ENCODE measurements at places on chromosomes 2 and 18.

DNA sequence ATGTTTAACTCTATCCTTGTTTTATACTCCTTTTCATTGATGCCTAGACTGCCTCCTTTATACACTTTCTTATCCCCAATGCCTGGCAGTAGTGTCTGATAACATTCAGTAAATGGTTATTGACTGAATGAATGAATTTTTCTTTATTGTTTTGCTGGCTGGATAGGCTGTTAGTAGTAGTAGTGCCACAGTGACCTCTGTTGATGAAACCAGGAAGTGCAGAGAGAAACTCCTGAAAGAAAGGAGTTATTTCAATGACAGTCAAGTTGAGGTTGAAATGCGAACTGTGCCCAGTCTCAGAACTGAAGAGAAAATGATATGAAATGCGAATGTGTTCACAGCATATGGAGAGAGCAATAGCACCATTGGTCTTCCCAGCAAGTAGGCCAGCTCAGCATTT lies 26.8 kb upstream of the SLC9A2 start:
- DNase-seq = no peak

- DNase-seq = no peak
These were observed 273.1 kb downstream of the SP3 start for GRCh38 chr2:173692068-173692467.

- no peak for DNase-seq
These were observed 114.8 kb downstream of the NEB start for GRCh38 chr2:151619337-151619989.

DNA sequence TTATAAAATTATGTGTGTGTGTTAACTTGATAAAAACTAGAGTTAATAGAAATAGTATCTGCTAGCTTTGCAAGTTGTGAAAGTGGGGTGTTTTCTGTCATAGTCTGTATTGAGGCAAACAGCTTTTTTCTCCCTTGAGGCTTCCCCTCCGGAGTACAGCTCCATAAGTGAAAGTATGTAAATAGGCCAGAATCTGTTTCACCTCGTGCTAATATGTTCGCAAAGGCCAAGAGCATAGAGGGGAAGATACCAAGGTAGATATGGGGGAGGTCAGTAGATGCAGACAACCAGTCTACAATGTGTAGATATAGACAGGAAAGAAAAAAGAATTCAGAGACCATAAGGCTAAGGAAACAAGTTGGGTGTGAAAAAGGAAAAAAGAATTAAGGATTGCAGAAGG lies 72.9 kb downstream of the PTRHD1 start:
- DNase-seq = no peak

DNA sequence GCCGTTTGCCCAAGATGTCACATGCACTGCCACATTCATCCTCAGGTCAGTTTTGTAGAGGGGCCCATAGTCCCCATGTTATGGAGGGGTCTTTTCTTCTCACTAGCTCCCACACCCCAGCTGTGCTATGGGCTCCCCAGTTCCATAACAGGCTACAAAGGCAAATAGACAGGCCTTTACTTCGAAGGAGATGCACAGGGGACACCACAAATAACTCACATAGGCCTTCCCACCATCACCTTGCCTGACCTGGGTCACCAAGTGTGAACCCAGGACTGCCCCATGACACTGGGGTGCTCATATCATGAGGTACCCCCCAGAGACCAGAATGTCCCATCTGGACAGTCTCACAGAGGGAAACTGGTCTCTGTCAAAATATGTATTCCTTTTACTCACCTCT lies 15.0 kb upstream of the INO80C start:
- DNase-seq = no peak

GRCh38 chr2:149824136-149824535 lies 236.6 kb upstream of the MMADHC start:
- no peak for DNase-seq

- DNase-seq = no peak
These were observed 6.1 kb downstream of the KYNU start for GRCh38 chr2:142883526-142883925.

DNA sequence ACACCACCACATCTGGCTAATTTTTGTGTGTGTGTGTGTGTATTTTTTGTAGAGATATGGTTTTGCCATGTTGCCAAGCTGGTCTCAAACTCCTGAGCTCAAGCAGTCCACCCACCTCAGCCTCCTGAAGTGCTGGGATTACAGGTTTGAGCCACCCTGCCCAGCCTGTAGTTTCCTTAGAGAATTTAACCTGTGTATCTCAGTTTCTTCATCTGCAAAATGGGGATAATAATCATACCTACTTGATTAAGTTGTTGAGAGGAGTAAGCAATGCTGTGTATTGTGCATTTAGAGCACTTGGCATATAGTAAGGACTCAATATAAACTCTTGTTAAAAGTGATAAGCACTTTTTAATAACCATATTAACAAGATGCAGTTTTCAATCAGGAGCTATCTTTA lies 6.3 kb upstream of the SANBR start:
- no peak for DNase-seq

- no peak for DNase-seq
These were observed 160.8 kb upstream of the CAVIN2 start for GRCh38 chr2:192007581-192008228.

DNA sequence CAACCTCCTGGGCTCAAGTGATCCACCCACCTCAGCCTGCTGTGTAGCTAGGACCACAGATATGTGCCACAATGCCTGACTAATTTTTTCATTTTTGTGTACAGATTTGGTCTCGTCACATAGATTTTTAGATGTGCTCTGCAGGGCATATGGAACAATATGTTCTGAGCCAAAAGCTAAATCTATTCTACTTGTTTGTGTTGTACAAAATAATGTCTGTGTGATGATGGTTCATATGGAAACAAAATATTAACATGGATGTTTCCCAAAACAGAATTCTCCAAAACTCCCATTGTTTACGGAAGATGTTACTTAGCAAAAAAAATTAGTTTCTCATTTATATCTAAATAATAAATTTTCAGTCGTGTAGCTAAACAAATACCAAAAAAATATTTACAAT lies 12.6 kb upstream of the KLHL23 start:
- DNase-seq = no peak

DNA sequence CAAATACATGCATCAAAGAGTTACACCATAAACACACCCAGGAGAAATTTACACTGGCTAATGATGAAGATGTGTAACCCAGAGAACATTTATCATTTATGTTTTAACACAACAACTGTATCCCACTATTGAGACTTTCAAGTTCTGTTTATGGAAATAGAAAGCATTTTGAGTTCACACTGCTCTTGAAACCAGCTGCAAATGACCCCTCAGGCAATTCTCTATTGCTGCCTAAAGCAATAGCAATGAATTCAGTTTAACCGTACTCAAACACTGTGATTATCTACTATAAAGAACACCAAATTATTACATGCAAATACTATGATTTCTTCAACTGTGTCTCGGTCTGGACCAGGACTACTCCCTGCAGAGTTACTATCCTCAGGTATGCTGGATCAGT lies 452.7 kb upstream of the NRXN1 start:
- DNase-seq = no peak

Measured in stimulated activated CD4-positive, alpha-beta T cell treated with anti-CD3 and anti-CD28 coated beads, Interleukin-12 subunit alpha, Interleukin-12 subunit beta, amount 100 ng/mL, for 4 hours (primary cell).